ENCODE measurements at places on chromosomes 7 and 10.

DNA sequence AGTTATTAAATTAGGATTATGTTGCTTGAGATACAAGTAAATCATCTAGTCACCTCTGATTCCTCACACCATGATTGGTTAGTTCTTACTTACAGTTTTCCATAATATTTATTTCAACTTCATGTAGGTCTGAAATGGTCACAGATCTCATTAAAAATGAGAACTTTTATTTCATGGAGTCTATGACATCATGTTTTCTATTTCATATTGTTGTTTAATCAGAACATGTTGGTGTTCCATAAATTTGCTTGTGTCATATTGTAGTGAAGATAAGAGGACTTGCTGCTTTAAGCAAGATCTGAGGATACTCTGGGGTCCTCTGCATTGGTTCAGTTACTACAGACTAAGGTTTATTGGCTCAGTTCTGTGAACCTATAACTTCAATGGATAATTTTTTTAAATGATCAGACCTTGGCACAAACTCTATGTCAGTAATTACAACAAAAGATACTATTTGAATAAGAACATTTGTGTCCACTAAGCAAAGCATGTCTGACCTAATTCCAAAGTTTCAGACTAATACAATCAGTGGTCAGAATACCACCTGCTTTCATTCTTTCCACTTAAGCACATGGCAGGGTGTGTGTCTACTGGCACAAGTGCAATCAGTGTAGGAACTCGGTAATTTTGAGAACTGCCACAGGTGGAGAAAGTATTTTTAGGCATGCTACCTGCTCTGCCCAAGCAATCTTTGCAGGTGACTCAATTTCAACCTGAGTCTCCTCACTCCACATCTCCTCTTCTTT lies 68.5 kb downstream of the CCDC71L start:
- no peak for DNase-seq

- DNase-seq, result no peak
Observed at GRCh38 chr10:95297402-95297801, 6.6 kb upstream of the PDLIM1 start.

DNA sequence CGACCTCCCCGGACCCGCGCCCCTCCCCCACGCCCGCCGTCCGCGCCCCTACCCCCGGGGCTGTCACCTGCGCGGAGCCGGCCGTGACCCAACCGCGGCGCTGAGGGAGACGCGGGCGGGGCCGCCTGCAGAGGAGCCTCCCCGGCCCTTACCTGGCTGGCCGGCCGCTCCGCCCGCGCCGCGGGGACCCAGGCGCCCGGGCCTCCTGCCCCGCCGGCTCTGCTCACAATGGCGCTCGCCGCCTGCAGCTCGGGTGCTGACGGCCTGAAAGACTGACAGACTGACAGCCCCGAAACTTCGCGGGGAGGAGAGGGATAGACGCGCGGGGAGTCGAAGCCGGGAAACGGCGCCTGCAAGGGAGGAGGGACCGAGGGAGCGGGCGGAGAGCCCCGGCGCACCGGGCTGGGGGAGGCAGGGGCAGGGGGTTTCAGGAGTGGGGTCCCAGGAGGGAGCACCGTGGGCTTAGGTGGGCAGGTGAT lies 393 bp downstream of the ZNF467 start:
- no peak for DNase-seq

- DNase-seq, result no peak
Observed at GRCh38 chr10:86988520-86988919, 20.2 kb downstream of the ADIRF start.

DNA sequence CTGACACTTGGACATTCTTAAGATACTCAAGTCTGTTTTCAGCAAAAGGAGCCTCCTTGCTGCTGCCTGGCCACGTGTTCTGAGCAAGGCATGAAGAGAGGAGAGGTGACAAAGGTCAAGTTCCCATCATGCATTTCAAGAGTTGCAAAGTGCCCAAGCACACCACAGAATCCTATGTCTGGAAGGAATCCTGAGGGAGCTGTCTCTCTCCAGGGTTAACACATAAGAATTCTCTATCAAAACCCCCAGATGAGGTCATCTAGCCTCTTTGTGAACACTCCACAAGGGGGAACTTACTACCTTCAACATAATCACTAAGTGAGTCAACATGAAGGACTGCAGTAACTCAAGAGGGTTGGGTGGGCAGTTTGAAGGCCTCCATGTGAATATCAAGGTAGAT lies 155.5 kb downstream of the RNF216 start:
- no peak for DNase-seq

DNA sequence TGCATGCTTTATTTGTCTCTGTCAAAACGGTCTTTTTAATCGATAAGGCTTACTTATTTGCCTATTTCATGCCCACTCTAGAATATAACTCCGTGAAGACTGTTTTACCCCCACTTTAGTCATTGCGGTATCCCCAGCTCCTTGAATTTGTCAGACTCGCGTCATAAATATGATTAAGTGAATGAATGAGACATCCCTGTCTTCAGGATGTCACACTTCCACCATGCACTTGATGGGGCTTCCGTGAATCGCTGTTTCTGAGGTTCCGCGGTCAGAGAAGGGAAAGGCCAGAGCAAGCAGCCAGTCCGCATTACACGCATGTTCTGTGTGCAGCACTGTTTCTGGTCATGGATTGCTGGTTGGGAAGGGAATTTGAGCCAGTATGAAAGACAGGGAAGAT lies 138.8 kb downstream of the CELF2 start:
- DNase-seq, result no peak

- no peak for DNase-seq
Observed at GRCh38 chr10:104521901-104522694, 119.0 kb upstream of the SORCS3 start.

DNA sequence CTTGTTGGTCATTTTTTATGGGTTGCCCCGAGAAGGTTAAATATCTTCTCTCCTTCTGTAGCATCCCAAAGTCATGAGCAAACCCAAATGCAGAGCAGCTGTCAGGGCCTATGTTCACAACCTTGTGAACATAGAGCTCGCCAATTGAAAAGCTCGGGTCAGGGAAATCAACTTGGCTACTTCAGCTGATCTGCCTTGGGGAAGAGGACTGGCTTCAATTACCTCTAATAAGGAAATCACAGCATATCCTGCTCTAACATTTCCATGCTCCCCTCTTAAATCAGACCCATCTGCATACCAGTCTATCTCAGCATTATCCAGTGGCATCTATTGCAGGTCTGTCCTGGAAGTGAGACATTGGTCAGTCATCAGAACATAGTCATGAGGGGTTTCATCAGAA lies 105.6 kb downstream of the ANKRD26 start:
- no peak for DNase-seq

DNA sequence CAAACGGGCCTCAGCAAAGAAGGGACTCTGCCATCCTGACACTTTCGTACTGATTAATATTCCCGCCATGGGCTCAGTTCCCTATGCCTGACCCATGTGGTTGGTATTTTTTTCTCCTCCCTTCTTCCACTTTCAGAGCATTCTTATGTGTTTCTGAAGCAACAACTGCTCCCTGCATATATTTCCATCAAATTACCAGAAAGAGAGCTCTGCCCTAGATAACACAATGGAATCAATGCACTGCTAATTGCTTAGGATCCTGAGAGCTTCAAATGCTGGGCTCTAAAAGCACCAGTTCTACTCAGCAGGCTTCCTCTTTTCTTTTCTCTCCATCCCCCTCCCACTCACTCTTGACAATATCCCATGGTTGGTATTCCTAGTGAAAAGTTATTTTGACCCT lies 5.3 kb downstream of the TECTB start:
- DNase-seq, result no peak

DNA sequence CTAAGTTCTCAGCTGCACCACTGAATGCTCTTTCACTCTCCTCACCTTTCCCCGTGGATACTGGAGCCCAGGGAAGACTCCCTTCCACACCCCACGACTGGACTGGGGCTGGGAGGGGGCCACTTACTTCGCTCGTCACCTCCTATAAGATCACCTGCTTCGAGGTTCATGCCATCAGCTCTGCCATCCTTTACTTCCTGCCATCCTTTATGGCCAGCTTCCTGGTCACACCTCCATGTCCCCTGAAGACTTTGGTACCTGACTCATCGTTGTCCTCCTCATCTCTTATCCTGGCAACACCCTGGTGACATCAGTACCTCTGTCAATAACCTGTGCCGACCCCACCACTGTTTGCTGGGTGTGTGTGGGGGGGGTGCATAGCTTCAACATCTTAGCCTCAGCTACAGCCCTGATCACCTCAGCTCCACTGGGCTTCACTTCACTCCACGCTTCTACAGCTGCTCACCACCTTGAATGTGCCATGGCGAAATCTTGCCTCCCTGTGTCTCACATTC lies 8.7 kb upstream of the VDAC2 start:
- no peak for DNase-seq

- no peak for DNase-seq
Observed at GRCh38 chr7:28544453-28545117, 132.3 kb downstream of the CREB5 start.

DNA sequence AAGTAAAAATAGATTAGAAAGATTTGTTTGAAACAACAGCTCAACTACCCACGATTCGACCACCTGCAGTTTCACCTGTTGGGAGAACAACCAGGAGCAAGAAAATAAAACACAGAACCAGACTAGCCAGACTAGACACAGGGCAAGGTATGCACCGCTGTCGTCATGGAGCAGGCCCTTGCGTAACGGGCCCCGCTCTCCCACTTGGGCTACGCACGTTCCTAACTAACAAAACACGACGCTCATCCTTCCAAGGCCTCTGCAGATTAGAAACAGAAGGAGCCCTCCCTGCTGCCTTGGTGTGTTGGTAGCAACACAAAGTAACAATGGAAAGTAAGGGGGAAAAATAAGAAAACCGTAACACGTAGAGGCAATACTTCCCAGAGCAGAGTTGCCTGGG lies 45.1 kb upstream of the ELMO1 start:
- no peak for DNase-seq

DNA sequence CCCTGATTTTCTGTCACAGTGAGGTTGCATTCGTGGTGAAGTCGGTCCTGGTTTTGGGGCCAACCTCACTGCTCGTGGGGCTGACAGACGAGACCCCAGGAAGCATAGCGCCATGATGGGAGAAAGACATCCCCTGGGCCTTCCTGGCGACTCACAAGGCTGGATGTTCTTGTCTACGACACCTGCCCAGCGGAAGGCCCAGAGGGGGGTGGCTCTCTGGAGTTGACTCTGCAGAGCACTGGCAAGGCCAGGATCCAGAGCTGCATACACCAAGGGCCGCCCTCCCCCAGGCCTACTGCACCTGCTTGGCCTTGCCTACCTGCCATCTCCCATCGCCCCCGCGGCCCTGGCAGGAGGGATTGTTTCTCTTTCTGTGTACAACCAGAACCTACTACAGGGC lies 608.9 kb downstream of the PTPRN2 start:
- DNase-seq, result no peak

DNA sequence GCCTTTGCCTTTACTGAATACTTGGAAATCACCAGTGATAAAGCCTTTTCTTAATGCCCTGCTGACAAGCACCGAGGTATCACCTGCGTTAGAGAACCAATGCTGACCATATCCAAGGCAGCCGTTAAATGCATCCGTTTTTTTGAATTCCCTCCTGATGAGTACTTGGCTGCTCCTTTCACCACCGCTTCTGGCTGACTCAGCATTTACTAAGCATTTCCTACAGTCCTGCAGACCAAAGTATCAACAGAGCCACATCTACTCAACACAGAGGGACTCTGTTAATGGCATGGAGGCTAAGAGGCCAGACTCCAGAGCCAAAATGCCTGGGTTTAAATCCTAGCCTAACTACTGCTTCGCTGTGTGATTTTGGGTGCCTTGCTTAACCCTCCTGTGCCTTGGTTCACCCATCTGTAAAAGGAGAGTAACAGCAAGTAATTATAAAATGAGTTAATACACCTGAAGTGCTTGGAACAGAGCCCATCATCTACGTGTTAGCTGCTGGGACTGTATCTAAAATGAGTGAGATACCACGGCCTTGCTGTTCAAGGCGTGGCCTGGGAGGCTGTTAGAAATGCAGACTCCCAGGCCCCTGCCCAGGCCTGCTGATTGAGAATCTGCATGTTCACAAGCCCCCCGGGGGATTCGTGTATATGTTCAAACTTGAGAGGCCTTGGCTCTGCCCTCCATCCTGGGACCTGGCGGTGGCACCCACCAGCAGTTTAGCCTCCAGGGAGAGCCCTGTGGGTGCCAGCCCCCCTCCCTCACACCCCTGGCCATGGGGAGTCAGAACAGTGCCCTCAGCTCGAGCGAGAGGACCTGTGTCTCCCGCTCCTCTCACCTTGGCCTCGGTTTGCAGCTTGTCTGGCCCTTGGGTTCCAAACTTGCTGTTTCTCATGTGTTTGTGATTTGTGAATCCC lies 30.8 kb upstream of the EFCAB10 start:
- no peak for DNase-seq

- DNase-seq, result no peak
Observed at GRCh38 chr10:6766131-6766801, 186.2 kb upstream of the PRKCQ start.

DNA sequence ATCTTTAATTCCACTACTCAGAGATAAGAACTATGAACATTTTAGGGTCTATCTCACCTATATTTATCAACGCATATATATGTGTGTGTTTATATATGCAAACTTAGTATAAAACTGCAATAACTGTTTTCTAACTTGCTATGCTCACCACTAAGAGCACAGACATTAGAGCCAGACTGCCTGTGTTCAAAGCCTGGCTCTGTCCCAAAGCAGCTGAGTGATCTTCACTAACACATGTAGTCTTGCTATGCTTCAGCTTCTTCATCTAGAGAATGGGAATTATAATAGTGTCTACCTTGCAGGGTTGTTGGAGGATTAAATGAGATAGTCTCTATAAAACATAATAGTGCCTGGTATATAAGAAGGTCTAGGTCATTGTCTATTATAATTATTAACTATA lies 165.5 kb downstream of the MAGI2 start:
- DNase-seq, result no peak

- DNase-seq, result no peak
Observed at GRCh38 chr7:69603351-69603750, 5.1 kb downstream of the AUTS2 start.

DNA sequence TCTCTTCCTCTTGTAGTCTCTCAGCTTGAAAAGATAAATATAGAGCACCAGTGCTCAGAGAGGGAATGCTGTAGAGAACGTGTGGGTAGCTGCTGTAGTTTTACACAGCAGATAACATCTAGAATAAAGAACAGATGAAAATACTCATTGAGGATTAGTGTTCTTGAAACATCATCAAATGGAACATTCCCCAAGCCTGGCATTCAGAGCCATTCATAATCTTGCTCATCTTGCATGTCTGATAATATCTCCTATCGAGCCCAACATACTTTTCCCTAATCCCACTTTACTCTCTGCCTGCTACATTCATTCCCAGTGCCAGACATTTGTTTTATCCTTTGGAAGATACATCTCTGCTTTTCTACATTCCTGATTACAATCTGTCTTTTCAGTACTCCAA lies 35.2 kb downstream of the MCU start:
- DNase-seq, result no peak

DNA sequence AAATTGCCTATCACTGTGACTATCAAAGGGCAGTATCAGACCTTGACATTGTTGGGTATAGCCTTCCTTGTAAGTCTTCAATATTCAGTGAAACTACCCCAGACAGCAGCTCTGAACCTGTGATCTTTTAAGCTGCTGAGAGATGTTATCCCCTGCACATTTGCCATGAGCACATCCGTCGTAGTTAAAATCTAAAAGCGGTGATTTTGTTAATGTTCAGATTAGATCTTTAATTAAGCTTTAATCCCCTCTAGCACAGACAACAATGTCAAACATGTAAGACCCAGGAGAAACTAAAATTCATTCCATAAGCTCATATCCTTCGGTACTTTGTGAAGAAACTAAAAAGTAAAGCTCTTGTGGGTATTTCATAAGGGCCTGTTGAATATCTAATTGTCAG lies 105.8 kb downstream of the MALRD1 start:
- no peak for DNase-seq

GRCh38 chr7:46534664-46535588 lies 613.9 kb upstream of the IGFBP3 start:
- DNase-seq, result no peak

GRCh38 chr10:26481914-26482550 lies 43.9 kb downstream of the APBB1IP start:
- DNase-seq, result no peak
